Stromal cell of bone marrow (primary cell): ENCODE measurements at places on chromosomes 2 and 18.
A peak's percentile ranks its signal among the peaks of the same experiment; 100 is the strongest.

DNA sequence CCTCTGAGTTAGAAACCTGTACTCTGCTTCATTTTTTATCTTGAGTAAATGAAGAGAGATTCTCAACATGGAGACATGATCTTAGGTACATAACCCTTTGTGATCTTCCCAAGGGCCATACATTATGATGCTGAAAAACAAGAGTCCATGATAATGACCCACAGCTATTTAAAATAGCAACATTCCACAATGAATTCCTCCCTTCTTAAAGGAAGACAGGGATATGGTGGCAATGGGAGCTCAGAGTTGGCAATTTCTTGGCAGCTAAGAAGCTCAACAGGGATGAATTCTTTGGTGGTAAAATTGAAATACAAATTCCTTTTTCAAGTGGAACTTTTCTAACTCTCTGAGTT lies 638.5 kb downstream of the CNTNAP5 start:
- DNase-seq, result no peak

- DNase-seq, result no peak
Measured at GRCh38 chr2:197801033-197801432, 3.4 kb upstream of the PLCL1 start.

GRCh38 chr2:29223851-29224692 lies 108.9 kb downstream of the CLIP4 start:
- DNase-seq, result peak; percentile 69

GRCh38 chr18:62425465-62426190 lies 97.2 kb upstream of the ZCCHC2 start:
- DNase-seq, result peak; percentile 95

GRCh38 chr2:239815671-239816070 lies 209.5 kb downstream of the NDUFA10 start:
- DNase-seq, result no peak

- DNase-seq, result no peak
Measured at GRCh38 chr2:136210455-136210805, 92.5 kb upstream of the CXCR4 start.

- peak; percentile 36 for DNase-seq
Measured at GRCh38 chr2:225400060-225400511, 576 bp downstream of the NYAP2 start.

- no peak for DNase-seq
Measured at GRCh38 chr2:120243211-120243610, 9.4 kb upstream of the RALB start.

- DNase-seq, result no peak
Measured at GRCh38 chr18:48869591-48869990, 81.2 kb downstream of the SMAD7 start.

- DNase-seq, result peak; percentile 94
Measured at GRCh38 chr2:36966370-36967235, at the start of gene STRN. STRN (minus strand) TSS chr2:36966536; CDS start chr2:36966463, 73 bp downstream.

- no peak for DNase-seq
Measured at GRCh38 chr2:239979243-239980023, 45.7 kb downstream of the NDUFA10 start.

GRCh38 chr18:48815581-48816324 lies 135.0 kb downstream of the SMAD7 start:
- peak; percentile 29 for DNase-seq

DNA sequence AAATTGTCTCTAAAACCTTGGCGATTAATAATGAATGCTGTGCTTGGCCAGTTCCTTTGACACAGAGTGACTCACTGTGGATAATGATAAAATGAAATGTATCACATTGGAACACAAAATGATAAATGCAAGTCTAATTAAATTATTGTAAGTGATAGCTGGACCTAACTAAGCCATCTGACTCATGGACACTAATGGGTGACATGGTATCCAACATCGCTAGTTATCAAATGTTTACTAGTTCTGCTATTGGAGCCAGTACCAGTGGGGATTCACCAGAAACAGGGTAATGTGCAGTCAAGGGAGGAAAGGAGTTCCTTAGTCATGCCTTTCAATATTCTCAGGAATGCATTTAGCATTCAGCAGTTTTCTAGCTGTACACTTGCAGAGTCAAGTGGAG lies 736.3 kb upstream of the ACVR2A start:
- peak; percentile 14 for DNase-seq

DNA sequence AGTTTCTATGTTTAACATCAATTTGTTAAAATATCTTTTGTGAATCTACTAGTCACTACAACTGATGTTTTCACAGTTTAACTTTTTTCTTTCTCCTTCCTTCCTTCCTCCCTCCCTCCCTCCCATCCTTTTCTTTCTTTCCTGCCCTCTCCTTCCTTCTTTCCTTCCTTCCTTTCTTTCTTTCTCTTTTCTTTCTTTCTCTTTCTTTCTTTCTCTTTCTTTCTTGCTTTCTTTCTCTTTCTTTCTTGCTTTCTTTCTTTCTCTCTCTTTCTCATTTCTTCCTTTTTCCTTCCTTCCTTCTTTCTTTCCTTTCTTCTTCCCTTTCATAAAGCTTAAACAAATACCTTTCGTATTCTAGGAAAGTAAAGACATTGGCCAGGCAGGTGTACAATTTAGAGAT lies 2083.0 kb upstream of the CELF4 start:
- DNase-seq, result no peak
